Frontal cortex (tissue), 4 donors: ENCODE measurements at places on chromosomes 4 and X.

DNA sequence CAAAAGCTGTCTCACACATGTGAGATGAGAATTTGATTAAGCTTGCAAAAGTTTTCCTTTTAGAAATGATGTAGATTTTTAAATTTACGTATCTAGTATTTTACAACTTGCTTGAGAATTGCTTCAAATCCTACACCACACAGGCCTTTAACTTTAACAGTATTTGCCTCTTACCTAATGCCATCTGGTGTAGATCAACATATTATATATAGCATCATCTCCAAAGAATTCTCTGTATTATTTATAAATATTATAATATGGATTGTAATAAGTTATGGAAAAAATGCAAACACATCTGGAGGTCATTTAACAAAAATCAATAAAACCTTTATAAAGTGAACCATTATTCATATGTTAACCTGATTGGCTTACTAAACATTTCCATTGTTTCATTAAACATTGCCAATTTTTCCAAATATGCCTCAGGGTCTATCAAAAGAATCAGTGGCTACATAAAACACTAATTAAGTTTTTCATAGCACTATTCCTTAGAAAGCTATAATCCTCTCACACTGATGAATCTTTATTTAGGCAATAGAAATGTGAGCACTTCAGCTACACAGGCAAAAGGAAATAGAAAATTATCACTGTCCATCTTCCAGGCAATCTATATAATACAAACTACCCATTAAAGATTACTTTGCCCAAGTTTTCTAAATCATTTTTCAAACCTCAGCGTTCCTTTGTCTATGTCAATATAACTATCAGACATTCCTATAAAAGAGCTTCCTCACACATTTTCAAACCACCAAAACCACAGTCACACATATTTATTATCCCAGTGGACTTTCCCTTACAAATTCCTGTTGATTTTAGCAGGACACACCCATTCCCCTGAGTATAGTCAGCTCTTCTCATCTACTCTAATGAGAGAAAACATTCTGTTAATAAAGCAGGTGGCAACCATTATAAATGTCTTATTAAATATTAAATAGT is 83.5 kb upstream of the INTU start:
- no peak for DNase-seq

GRCh38 chr4:138348055-138348454 is 105.9 kb upstream of the SLC7A11 start:
- DNase-seq = no peak

GRCh38 chr4:80311130-80311529 is 24.4 kb upstream of the CFAP299 start:
- DNase-seq = no peak

- no peak for DNase-seq
These were observed 174.1 kb downstream of the COX18 start for GRCh38 chr4:72895408-72895807.

DNA sequence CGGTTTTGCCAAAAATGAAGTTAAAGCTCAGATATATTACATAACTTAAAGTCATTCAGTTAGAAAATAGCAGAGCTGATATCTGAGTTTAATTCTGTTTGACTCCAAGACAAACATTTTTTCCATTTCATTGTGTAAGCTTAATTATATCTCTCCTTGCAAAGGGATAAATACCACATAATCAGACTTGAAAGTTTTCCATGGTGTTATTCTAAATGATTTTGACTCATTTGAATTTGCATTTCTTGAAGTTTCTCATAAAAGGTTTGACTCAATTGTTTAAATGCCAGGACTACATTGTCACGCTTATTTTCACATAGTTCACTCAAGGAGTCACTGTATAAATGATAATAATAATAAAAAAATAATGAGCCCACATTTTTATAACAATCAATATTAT is 39.4 kb upstream of the DDX60 start:
- no peak for DNase-seq
